Activated CD4-positive, alpha-beta T cell treated with anti-CD3 and anti-CD28 coated beads, Interleukin-2, amount 50 U/mL, for 1 hour (primary cell): ENCODE measurements at places on chromosomes 3 and 15.

DNA sequence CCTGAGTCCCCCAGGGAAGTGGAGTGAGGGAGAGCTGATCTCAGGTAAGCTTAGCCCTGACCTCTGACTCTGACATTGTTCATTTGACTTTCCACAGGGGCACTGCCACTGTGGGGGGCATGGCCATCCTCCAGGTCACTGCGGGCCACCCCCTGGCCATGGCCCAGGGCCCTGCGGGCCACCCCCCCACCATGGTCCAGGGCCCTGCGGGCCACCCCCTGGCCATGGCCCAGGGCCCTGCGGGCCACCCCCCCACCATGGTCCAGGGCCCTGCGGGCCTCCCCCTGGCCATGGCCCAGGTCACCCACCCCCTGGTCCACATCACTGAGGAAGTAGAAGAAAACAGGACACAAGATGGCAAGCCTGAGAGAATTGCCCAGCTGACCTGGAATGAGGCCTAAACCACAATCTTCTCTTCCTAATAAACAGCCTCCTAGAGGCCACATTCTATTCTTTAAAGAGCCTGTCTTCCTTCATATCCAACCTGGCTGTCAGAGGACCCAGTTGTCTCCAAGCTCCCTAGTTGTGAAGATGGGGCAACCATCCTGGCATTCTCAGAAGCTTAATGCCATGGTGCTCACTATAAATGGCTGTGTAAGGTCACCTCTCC lies 1.9 kb upstream of the DISP2 start:
- DNase-seq = no peak

- DNase-seq = peak; percentile 86
Measured at GRCh38 chr15:80152180-80152895, 461 bp upstream of the FAH start.

GRCh38 chr3:94294806-94295205 lies 231.9 kb downstream of the NSUN3 start:
- no peak for DNase-seq

- no peak for DNase-seq
Measured at GRCh38 chr3:42698911-42699230, 3.7 kb downstream of the HHATL start.

DNA sequence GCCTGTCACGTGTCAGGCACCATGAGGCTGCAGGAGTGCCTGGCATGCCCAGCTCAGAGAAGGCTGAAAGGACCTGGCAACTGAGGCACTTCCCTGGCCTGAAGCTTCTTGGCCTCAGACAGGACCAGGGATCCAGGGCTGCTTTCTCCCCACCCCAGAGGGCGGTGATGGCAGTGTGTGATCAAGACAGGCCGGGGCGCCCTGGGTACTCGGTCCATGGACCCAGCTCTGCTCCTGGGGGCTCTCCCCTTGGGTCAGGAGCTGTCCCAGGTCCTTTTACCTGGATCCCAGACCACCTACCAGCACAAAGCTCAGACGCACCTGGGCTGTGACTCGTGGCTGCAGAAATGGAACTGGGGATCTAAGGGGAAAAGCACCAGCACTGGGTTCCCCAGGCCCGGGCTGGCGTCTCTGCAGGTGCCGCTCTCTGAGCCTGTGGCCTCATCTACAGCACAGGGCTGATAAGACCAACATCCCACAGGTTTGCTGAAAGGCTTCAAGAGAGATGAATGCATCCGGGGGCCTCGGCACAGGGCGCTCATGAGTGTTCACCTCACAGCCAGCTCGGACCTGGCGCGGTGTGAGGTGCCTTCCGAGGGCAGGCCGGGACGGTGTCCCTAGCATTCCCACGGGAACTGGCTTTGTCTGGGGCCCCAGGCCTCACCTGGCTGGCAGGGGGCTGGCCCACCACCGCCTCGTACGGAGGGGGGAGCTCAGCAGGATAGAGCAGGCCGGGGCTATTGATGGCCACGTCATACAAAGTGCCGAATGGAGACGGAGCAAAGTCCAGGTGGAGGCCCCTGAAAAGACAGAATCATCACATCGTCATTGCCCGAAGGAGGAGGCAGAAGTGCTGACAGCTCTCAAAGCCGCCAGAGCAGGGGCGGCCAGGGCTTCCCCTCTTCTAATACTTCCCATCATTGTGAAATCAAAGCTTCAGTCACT lies 133.6 kb downstream of the NSMCE3 start:
- no peak for DNase-seq

- DNase-seq = no peak
Measured at GRCh38 chr3:197527569-197527968, 28.2 kb downstream of the BDH1 start.

- DNase-seq = no peak
Measured at GRCh38 chr15:43867096-43867495, 40.3 kb downstream of the WDR76 start.

DNA sequence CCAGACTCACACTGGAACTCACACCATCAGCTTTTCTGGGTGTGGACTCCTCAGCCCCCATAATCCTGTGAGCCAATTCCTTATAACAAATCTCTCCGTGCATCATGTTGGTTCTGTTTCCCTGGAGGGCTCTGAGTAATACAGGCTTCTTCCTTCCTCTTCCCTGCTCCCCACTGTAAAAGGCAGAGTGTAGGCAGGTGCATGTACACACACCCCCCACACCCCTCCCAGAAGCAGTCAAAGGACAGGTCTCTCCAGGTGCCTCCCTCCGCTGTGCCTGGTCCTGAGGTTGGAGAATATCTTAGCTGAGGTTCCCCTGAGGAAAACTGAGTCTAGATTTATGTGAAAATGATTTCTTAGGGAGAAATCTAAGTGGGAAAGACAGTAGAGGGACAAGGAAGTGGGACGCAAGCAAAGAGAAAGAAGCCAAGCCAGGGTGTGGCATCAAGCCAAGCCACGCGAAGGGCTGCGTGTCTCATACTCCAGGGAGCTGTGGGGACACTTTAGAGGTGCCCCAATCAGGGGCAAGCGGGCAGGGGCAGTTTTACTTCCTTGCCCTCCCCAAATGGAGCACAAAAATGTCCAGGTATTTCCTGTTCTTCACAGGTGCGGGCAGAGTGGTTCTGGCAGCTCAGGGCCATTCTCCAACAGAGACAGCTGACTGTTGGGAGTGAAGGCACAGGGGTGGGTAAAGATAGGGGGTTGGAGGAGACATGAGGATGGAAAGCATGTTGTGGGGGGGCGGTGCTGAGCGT lies 86.6 kb downstream of the HMG20A start:
- no peak for DNase-seq

DNA sequence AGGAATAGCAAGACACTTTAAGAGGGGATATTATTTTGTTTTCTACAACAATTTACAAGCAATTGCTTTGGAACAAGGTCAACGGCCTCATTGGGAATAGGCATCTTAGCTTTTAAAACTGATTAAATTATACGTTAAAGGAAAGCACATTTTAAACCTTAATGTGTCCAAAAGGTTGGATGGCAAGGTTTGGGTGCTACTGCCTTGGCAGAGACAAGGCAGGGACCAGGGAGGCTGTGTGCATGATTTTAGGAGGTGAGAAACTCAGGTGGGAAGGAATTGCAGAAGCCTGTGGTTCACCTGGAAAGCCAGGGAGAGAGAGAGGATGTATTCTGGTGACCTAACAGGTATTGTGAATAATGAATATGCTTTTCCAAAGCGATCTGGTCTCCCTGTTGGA lies 54.3 kb downstream of the TGFBR2 start:
- no peak for DNase-seq

DNA sequence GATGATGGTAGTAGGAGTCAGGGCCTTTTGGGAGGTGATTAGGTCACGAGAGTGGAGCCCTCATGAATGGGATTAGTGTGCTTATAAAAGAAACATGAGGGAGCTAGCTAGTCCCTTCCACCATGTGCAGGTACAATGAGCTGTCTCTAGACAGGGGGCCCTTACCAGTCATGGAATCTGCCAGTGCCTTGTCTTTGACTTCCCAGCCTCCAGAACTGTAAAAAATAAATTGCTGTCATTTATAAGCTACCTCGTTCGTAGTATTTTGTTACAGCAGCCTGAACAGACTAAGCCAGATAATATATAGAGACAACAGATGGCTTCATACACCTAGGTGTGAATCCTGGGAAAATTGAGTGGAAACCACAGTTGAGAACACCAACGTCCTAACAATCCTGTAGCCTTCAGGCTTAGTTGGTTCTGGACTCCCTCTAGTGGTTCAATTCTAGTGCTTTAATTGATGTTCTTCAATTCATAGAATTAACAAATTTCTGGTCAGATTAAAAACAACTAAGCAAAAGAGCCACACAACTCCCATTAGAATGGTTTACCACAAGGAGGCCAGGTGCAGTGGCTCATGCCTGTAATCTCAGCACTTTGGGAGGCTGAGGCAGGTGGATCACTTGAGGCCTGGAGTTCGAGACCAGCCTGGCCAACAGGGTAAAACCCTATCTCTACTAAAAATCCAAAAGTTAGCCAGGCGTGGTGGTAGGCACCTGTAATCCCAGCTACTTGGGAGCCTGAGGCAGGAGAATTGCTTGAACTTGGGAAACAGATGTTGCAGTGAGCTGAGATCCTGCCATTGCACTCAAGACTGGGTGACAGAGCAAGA lies 21.3 kb upstream of the GATM start:
- DNase-seq = no peak

- DNase-seq = peak; percentile 17
Measured at GRCh38 chr3:135895106-135895733, 70.3 kb upstream of the PPP2R3A start.

GRCh38 chr15:74584779-74585178 lies 30.9 kb upstream of the CLK3 start:
- no peak for DNase-seq

GRCh38 chr15:91263632-91264531 lies 163.8 kb downstream of the SV2B start:
- DNase-seq = no peak

- no peak for DNase-seq
Measured at GRCh38 chr3:4297486-4297885, 5.7 kb upstream of the SETMAR start.

DNA sequence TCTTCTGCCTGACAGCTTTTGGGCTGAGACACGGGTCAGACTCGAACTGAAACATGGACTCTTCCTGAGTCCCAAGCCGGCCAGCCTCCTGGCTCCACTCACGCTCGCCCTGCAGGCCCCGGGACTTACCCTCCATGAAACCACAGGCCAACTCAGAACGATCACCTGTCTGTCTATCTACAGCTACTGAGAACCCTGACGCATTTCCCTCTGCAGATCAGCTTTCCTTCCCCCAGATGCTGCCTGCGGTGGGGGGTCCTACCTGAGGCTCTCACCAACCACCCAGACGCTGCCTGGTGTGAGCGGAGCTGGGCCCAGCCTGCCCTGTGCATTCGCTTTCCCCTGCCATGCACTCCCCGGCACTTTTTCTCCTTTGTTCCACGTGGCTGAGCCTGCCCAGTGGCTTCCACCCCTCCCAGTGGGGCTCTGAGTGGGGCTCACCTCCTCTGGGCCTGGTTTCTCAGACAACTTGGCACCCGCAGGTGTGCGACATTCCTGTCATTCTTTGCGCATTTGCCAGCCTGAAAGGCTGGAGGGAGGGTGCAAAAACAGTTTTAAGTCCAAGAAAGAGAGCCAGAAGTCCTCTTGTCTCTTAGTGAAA lies 60.2 kb downstream of the PLXNA1 start:
- DNase-seq = no peak

- no peak for DNase-seq
Measured at GRCh38 chr3:183295211-183295610, 42.2 kb downstream of the B3GNT5 start.

DNA sequence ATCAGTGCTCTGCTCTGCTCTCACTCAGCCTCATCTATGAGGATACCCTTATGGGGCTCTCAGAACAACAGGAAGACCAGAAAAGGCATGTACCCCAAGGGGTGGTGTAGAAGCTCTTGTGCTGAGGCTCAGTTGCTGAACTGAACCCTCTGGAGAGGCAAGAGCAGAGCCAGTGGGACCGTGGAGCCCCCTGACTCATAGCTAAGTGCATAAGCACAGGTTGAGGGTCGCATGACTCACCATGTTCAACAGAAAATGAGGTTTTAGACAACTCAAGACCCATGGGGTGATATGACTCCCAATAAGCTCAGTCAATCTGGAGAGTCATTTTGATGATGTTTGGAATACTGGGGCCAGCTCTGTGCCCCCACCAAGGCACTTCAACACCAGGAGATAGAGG lies 37.3 kb downstream of the CRYGS start:
- no peak for DNase-seq

DNA sequence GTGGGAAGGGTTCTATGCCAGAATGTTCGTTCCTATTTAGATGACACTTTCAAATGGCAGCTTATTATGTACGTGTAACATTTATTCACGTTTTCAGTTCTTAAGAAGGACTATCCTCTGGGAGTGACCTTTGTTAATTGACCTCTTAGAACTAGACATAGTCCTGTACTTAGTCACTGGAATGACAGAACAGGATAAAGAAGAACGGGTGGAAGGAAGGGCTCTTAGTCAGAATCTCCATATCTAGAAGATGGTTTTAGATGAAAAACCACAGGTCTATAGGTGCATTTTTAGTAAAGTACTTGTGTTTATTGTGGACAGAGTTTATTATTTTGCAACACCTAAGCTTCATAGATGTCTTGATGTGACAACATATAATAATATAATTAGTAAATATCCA lies 6.5 kb downstream of the METTL6 start:
- no peak for DNase-seq

- DNase-seq = peak; percentile 44
Measured at GRCh38 chr3:13012221-13012691, 61.0 kb downstream of the IQSEC1 start.

DNA sequence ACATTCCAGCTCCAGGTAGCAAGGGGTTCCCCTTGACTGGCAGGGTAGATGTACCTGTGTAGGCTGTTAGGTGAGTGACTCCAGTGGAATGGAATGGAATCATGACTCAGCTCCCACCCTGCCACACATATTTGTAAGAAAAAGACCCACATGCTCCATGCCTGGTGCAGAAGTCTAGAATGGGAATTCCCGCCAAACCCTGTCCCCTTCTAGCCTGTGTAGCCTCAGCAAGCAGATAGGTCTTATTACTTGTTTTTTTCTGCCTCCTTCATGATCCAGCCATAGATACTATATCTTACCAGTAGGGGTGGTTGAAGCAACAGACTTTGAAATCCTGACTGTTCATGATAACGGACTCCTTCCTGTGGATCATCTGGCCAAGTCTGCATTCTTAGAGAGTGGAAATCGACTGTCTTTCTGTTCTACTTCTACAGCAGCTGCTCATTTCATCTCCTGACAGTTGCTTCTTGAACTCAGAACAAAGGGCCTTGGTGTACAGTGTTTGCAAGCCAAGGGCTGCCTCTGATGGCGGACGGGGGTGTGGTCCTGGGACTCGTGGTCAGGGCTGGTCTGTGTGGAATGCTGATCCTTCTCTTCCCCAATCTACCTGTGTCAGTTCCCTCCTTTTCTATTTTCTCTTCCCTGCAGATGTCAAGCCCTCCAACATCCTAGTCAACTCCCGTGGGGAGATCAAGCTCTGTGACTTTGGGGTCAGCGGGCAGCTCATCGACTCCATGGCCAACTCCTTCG lies 16.3 kb downstream of the SNAPC5 start:
- DNase-seq = no peak

DNA sequence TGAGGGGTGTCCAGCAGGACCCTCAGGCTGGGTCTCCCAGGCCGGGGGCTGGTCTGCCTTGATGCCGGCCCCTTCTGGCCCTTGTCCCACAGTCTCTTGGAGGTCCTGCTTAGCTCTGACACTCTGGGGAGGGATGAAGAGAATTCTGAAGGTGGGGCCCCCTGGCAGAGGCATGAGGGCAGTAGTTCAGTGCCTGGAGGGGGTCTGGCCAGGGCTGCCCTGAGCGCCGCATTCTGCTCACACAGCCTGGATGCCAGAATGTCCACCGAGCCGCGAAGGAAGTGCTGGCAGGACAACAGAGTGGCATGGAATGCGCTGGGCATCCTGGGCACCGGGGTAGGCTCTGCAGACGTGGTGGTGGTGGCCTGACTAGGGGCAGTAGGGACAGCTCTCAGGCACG lies 55.5 kb downstream of the SMAD6 start:
- DNase-seq = no peak

- DNase-seq = no peak
Measured at GRCh38 chr3:56413911-56414310, 54.4 kb downstream of the ERC2 start.
